ENCODE measurements at places on chromosomes 5 and 9.

DNA sequence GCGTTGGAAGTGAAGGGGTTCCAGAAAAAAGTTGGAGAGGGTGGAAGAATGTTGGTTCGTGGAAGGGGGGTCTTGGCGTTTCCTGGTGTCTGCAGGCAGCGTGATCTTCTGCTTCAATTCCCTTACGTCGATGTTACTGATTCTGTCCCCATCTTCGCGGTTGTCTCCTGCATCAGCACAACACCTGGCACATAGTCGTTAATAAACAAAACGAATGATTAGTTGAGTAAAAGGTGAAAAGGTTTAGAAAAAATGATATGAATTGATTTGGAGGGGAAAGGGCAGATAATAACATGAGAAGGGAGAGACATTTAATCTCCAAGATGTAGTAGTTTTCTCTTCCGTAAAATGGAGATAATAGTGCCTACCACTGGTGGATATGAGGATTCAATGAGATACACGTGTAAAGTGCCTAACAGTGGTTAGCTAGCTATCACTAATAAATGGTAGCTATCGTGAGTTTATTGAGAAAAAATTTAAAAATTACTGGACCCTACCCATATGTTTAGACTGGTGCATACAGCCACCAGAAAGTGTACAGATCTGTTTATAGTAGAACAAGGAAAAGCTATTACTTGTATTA, 556 bp downstream of the MTREX start:
- DNase-seq: no peak

DNA sequence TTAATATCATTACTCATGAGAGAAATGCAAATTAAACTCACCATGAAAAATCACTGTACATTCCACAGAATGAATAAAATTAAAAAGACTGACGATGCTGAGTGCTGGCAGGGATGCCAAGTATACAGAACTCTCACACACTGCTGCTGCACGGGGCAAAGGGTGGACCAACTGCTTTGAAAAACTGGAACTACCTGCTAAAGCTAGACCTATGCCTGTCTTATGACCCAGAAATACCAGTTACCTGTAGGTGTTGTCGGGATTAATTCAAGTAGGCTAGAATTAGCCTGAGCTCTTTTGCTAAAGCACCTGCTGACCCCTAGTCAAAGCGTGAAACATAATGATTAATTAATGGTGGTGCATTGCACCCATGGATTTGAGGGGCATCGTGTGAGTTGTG, 36.5 kb upstream of the ANKRD18A start:
- no peak for DNase-seq

GRCh38 chr9:36716496-36716895, 143.8 kb downstream of the MELK start:
- DNase-seq: no peak

GRCh38 chr5:10499776-10500175, 58.1 kb downstream of the ROPN1L start:
- no peak for DNase-seq

DNA sequence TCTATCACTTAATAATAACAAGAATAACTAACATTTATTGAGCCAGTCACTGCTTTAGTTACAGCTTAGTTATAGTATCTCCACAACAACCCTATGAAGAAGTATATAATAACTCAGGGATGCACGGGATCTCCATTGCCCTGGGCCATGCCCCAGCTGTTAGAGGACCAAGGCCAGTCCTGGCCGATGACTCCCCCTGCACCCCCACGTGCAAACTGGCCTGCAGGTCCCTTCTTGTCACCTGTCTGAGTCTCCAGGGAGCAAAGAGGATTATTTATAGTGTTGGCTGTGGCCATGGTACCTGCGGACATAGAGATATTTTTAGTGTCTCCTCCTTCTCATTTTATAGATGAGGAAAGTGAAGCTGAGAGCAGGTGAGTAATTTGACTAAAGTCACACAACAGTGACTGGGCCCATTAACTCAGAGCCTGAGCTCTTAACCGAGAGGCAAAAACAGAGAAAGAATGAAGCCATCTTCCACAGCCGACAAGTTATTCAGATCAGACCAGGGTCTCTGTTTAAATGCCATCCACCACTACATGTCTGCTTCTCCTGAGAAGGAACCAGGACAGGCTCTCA, 94.4 kb downstream of the TMEM215 start:
- no peak for DNase-seq

Measured in nucleus accumbens (tissue), 56 donors.